ENCODE measurements at places on chromosomes 7 and 10.
A peak's percentile ranks its signal among the peaks of the same experiment; 100 is the strongest.

- DNase-seq, result no peak
These were observed 33.7 kb downstream of the BAMBI start for GRCh38 chr10:28711041-28711440.

DNA sequence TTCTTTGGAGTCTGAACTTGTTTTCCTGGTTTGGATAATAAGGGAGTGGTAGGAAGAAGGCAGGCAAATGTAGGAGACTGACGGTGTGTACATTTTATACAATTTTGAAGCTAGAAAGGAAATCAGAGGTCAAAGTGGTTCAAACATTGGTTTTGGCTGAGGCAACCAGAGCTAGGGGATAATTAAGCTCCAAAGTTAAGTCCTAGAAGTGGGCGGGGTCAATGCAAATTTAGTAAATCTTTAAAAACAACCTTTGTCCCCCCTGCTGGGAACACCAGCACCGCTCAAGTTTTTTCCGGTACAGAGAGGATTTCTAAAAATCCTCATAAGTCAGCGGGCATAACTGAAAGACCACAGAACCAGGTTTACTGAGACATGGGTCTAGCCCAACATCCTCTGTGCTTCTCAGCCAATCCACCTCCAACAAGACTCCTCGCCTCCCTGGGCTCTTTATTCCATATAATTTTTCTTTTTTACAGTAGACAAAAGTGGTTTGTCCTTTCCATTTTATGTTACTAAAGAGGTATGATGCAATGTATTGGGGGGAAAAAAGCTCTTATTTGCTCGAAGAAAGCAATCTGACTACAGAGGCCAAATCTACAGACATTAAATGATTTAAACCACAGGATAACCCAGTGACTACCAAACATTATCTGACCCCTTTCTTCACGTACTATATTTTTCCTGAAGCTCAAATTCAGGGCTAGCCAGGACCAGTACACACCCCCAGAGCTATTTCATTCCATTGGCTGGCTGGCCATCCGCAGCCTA is 1.6 kb downstream of the GLUD1 start:
- peak; percentile 33 for DNase-seq

GRCh38 chr7:91342346-91342745 is 78.1 kb downstream of the FZD1 start:
- DNase-seq, result no peak

GRCh38 chr7:78684201-78684600 is 769.3 kb downstream of the MAGI2 start:
- no peak for DNase-seq

Measured in iPS-NIHi11 (cell line).